ENCODE measurements at places on chromosomes 3 and 15.

DNA sequence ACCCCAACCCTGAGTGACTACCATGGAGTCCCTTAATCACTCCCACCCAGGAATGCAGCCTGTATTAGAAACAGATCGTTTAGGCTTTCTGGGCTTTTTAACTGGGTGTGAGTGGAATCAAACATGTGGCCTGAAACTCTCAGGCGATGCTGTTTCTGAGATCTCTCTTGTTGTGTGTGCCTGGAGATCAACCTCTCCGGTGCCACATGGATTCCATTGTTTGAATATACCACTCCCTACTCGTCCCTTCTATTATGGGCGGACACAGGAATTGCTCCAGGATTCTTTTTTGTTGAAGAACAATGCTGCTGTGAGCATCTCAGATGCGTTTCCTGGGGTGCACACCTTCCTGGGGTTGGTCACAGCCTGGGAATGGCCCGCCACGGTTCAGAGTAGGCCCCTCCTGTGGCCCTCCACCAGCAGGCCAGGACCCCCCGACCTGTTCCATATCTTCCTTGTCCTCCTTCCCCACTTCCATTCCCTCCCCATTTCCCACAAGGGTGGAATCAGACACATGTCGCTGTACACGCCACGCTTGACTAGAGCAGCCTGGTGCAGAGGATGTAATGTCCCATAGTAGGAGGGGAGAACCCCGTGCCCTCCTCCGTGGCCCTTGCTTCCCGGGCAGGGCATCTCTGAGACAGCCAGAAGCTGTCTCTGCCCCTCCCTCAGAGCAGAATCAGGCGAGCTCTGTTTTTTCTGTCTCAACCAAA, 36.4 kb upstream of the PRR23E start:
- no peak for DNase-seq
- H3K27ac ChIP-seq: no peak overlapping the region
- no peak overlapping the region for H3K4me3 ChIP-seq
- H3K4me1 ChIP-seq: no peaks in the 10 kb centered on the region
- H3K27me3 ChIP-seq: no peaks in the 10 kb centered on the region

DNA sequence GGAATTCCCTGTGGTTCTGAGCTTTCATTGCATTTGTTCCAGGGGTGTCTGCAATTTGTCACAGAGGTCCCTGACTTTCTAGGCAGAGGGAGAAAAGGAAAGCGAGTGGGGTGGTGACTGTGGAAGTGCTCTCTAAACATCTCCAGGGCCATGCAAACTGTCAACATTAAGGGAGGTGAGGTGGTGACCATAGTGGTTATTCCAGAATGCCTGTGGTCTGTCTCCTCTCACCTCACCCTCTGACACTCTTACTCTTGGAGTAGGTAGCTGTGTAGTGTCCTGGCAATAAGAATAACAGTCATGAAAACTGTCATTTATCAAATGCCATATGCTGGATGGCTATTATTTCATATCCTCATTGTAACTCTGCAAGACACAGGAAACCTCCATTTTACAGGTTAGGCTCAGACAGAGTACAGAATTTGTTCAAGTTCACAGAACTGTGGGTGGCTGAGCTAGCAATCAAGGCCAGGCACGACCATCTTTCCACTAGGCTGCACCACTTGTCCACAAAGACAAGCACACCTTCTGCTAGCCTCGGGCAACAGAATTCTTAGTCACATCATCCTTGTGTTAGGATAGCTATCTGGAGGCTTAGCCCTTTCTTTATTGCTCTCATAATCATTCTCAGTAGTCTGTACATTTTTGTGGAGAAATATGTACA, 179.4 kb downstream of the CD47 start:
- no peaks in the 10 kb centered on the region for H3K4me1 ChIP-seq
- H3K27ac ChIP-seq: no peak overlapping the region
- H3K27me3 ChIP-seq: no peaks in the 10 kb centered on the region
- H3K36me3 ChIP-seq: no peaks in the 10 kb centered on the region
- no peak overlapping the region for H3K4me3 ChIP-seq

DNA sequence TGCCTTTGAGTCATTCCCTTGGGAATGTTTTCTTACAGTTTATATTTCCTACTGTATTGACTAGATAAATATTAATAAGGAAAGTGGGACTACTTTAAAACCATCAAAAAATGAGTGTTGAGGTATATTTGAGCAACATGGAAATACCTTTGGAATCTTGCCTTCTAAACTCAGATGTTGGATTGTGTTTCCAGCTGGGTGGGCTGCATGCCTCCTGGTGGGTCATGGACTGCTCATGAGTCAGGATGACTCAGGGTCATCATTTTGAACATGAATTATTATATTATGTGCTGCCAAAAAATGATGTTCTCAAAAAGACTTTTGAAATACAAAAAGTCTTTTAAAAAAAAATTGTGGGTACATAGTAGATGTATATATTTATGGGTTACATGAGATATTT, 41.1 kb upstream of the APH1B start:
- DNase-seq: no peak
- H3K4me1 ChIP-seq: peaks cover 19% of the 10 kb centered on the region
- no peaks in the 10 kb centered on the region for H3K36me3 ChIP-seq
- no peak overlapping the region for H3K4me3 ChIP-seq
- no peak overlapping the region for H3K27ac ChIP-seq

GRCh38 chr3:142987707-142988106, 13.7 kb upstream of the U2SURP start:
- peaks cover 3% of the 10 kb centered on the region for H3K27me3 ChIP-seq
- H3K4me1 ChIP-seq: no peaks in the 10 kb centered on the region
- no peaks in the 10 kb centered on the region for H3K36me3 ChIP-seq
- H3K4me3 ChIP-seq: no peak overlapping the region

DNA sequence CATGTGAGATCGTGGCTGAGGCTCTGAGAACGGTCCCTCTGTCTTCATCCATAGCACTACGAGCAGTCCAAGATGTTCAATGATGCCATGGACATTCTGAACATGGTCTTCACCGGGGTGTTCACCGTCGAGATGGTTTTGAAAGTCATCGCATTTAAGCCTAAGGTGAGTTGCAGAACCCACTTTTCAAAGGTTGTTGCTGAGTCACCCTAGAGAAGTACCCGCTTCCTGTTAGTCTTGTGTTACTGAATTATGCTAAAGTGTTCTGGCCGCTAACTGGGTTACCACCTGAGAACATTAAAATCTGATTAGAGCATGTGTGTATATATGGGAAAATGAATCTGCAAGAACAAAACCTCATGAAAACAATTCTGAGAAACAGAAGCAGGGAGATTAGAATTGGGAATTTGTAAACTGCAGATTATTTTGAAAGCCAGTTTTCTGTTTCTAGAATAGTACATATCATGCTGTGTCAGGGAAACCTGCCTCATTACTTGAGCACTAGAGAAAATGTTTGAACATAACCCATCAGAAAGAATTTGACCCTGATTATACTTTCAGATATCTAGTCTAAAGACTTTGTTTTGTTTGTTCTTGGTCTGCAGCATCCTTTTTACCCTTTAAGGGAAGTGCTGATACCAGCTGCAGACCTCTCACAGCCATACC, 92.6 kb downstream of the CHDH start:
- no peak overlapping the region for H3K27ac ChIP-seq
- H3K4me3 ChIP-seq: no peak overlapping the region
- H3K27me3 ChIP-seq: no peaks in the 10 kb centered on the region
- no peaks in the 10 kb centered on the region for H3K36me3 ChIP-seq

- no peaks in the 10 kb centered on the region for H3K4me1 ChIP-seq
- DNase-seq: no peak
- H3K4me3 ChIP-seq: no peak overlapping the region
- peaks cover 3% of the 10 kb centered on the region for H3K27me3 ChIP-seq
- no peaks in the 10 kb centered on the region for H3K36me3 ChIP-seq
Measured at GRCh38 chr15:68488966-68489365, 57.0 kb upstream of the ITGA11 start.

GRCh38 chr3:189394599-189395121, 222.9 kb downstream of the TPRG1 start:
- no peak overlapping the region for H3K4me3 ChIP-seq
- H3K27ac ChIP-seq: no peak overlapping the region
- no peak for DNase-seq
- H3K36me3 ChIP-seq: no peaks in the 10 kb centered on the region
- H3K4me1 ChIP-seq: peaks cover under 1% of the 10 kb centered on the region
- no peaks in the 10 kb centered on the region for H3K27me3 ChIP-seq

- DNase-seq: peak; percentile 28
- H3K27me3 ChIP-seq: no peaks in the 10 kb centered on the region
- H3K36me3 ChIP-seq: no peaks in the 10 kb centered on the region
- H3K4me1 ChIP-seq: 0 out of 2 replicates have a peak, but pooled peaks cover 5% of the 10 kb centered on the region
- H3K4me3 ChIP-seq: no peak overlapping the region
Measured at GRCh38 chr3:32973982-32974381, 22.5 kb downstream of the CCR4 start.

DNA sequence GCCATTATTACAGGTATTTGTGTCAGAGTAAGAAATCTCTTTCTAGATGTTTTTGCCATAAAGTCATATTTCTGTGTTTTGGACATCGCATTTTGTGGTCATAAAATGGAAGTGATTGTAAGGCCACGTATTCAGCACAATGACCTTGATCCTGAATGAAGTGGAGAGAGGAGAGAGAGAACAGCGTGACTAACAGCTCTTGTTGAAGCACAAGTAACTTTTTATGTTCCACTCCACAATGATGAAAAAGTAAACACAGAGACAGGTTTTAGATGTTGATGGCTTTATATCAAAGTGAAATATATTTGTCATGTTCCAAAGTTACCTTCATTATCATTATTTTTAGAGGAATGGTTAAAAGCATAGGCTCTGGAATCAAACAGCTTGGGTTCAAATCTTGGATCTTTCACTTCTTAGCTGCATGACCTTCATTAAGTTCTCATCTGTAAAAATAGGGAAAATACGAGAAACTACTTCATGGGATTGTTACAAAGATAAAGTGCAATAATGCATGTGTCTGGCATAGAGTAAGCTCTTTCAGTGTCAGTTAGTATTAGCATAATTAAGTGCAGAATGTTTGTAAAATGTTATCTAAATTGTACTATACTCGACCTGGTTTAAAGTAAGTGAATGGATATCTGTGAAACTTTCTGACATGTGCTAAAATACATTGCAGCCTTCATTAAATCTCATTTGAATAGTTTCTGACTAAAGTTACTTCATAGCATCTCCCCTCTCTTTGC, 341.5 kb upstream of the DNAJC19 start:
- no peaks in the 10 kb centered on the region for H3K4me1 ChIP-seq
- H3K36me3 ChIP-seq: no peaks in the 10 kb centered on the region
- H3K27me3 ChIP-seq: no peaks in the 10 kb centered on the region

GRCh38 chr3:20072422-20072821, 32.2 kb downstream of the KAT2B start:
- no peak overlapping the region for H3K4me3 ChIP-seq
- no peaks in the 10 kb centered on the region for H3K36me3 ChIP-seq
- DNase-seq: no peak
- H3K4me1 ChIP-seq: no peaks in the 10 kb centered on the region

- peaks cover 5% of the 10 kb centered on the region for H3K27me3 ChIP-seq
- H3K4me1 ChIP-seq: no peaks in the 10 kb centered on the region
- no peak for DNase-seq
- no peaks in the 10 kb centered on the region for H3K36me3 ChIP-seq
- no peak overlapping the region for H3K4me3 ChIP-seq
Measured at GRCh38 chr15:68629519-68630210, 50.9 kb downstream of the CORO2B start.

- no peak overlapping the region for H3K27ac ChIP-seq
- no peak for DNase-seq
- H3K36me3 ChIP-seq: no peaks in the 10 kb centered on the region
- no peak overlapping the region for H3K4me3 ChIP-seq
- H3K27me3 ChIP-seq: no peaks in the 10 kb centered on the region
- peaks cover 14% of the 10 kb centered on the region for H3K4me1 ChIP-seq
Measured at GRCh38 chr3:23052620-23053019, 150.5 kb upstream of the UBE2E2 start.

- no peaks in the 10 kb centered on the region for H3K4me1 ChIP-seq
- no peak overlapping the region for H3K4me3 ChIP-seq
- H3K27ac ChIP-seq: no peak overlapping the region
- DNase-seq: no peak
Measured at GRCh38 chr15:40232625-40233070, 6.2 kb upstream of the PAK6 start.

- peaks cover 23% of the 10 kb centered on the region for H3K4me1 ChIP-seq
- peak; percentile 24 for DNase-seq
- no peaks in the 10 kb centered on the region for H3K36me3 ChIP-seq
- H3K27ac ChIP-seq: no peak overlapping the region
- H3K4me3 ChIP-seq: no peak overlapping the region
- H3K27me3 ChIP-seq: peaks cover 4% of the 10 kb centered on the region
Measured at GRCh38 chr15:81268881-81269601, 54.9 kb downstream of the STARD5 start.

DNA sequence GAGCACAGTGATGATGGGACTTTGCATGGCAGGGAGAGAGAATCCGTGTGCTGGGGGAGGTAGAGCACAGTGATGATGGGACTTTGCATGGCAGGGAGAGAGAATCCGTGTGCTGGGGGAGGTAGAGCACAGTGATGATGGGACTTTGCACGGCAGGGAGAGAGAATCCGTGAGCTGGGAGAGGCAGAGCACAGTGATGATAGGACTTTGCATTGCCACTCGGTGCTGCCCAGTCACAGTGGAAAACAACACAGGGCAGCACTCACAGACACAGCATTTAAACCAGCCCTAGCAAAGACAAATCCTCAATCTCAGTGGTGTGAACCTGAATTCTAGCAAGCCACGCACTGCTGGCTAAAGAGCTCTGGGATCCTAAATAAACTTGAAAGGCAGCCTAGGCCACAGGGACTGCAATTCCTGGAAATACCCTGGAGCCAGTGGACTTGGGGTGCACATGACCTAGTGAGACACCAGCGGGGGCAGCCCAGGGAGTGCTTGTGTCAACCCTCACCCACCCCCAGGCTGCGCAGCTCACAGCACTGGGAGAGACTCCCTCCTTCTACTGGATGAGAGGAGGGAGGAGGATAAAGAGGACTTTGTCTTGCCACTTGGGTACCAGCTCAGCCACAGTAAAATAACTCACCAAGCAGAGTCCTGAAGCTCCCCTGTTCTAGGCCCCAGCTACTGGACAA, 23.4 kb upstream of the TNK2 start:
- H3K36me3 ChIP-seq: no peaks in the 10 kb centered on the region
- no peaks in the 10 kb centered on the region for H3K27me3 ChIP-seq
- no peaks in the 10 kb centered on the region for H3K4me1 ChIP-seq
- no peak for DNase-seq
- H3K27ac ChIP-seq: no peak overlapping the region

- no peaks in the 10 kb centered on the region for H3K36me3 ChIP-seq
- no peaks in the 10 kb centered on the region for H3K4me1 ChIP-seq
- no peak overlapping the region for H3K4me3 ChIP-seq
- peaks cover 6% of the 10 kb centered on the region for H3K27me3 ChIP-seq
- H3K27ac ChIP-seq: no peak overlapping the region
Measured at GRCh38 chr15:60830479-60830878, 351.5 kb upstream of the ICE2 start.

GRCh38 chr15:74215958-74216357, 13.4 kb upstream of the STRA6 start:
- H3K36me3 ChIP-seq: no peaks in the 10 kb centered on the region
- H3K4me1 ChIP-seq: no peaks in the 10 kb centered on the region
- DNase-seq: no peak
- H3K27ac ChIP-seq: no peak overlapping the region
